ENCODE measurements at places on chromosomes 12 and 14.

DNA sequence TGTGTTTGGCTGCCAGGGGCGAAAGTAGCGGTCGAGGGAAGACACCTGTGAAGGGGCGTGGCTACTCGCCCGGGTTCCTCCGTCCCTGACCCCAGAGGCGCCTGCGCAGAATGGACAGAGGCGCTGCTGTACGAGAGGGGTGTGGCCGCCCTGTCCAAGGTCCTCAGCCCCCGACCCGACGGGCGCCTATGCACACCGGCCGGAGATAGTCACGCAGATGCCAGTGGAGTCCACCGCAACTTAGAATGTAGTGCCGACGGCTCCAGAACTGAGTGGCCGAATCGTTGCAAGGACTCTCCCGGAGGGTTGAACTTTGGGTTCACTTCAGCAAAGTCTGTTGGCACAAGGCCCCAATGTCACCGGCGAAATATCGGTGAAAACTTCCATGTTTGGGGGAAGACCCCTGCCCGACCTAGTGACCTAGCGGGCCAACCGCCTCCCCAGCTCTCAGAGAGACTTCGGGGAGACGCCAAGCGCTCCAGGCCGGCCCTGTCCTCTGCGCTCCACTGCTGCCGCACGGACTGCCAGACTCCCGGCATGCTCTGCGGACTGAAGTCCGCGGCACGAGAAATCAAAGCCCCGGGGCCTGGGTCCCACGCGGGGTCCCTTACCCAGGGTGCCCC lies 541 bp upstream of the RNU6-7 start:
- DNase-seq: peak; percentile 66

- no peak for DNase-seq
Observed at GRCh38 chr14:105069522-105069870, 4.3 kb upstream of the GPR132 start.

DNA sequence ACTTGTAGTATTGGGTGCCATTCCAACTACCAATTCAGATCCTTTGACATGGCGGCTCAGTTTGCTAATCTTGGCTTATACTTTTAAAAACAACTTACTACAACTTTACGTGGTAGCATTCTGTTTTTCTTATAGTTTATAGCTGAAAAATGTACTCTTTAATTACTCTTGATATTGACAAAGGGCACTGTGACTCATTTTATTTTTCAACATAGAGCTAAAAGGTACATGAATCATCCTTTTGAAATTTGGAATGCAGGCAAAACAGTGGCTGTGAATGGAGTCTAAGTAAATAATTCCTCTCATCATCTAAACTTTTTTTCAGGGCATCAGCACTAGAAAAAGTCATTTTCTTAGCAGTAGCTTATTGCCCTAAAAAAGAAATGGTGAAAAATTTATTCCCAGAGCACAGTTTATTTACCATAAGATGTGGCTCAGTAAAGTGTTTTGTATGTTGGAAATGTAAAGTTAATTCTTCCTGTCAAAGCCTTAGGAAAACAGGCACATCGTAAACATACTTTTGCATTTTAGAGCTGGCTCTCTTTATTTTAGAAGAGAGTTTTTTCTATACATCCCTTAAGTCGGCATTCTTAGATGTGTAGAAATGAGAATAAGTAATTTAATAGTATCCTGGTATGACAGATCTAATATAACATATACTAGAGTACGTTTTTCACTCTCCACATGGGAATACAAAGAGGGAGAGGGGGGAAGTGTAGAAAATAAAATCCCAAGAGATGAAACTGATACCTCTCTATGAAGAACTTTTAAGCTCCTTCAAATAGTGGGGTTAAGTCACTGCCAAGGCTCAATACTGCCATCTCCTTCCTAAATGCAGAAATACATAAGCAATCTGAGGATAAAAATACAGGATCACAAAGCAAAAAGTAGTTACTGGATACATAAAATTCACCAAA lies 55.2 kb downstream of the SLC25A21 start:
- DNase-seq: peak; percentile 62

GRCh38 chr14:103118663-103119404 lies 4.4 kb upstream of the TNFAIP2 start:
- no peak for DNase-seq

- no peak for DNase-seq
Observed at GRCh38 chr12:115964626-115965025, 312.9 kb downstream of the MED13L start.

GRCh38 chr12:122422730-122423257 lies 325 bp upstream of the CLIP1 start:
- peak; percentile 74 for DNase-seq

GRCh38 chr14:99937475-99938244 lies 127.6 kb upstream of the EVL start:
- DNase-seq: no peak

DNA sequence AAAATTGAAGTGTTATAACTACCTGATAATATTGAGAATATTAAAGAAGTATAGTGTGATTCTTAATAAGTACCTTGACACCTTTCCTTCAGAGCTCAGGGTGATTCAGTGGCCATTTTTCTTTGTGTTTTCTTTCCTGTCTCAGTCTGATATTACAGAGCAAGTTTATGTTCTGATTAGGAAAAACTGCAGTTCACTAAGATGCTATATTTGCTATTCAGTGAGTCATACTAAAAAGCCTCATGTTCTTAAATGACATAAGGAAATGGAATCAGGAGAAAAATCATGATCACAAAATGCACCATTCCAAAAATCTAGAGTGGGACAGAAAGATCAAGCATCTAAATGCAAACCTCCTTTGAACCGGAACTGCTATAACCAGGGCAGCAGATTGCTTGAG lies 390.6 kb upstream of the ATP2B1 start:
- peak; percentile 12 for DNase-seq

GRCh38 chr12:107242189-107242588 lies 148.8 kb upstream of the CRY1 start:
- DNase-seq: no peak

DNA sequence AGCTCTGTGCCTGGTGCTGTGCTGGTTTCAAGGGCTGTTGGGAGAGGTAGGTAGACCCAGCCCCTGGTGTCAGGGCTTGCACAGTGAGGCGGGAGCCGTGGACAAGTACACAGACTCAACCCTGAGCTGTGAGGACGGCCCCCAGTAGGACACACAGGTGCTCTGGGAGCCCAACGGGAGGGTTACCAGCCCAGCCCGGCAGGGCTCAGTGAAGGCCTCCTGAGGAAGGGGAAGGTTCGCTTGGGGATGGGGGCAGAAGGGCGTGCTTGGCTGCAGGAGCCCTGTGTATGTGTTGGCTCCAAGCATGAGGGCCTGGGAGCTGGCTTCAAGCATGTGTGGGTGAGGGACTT lies 58.9 kb downstream of the SLC25A47 start:
- DNase-seq: no peak

- DNase-seq: peak; percentile 28
Observed at GRCh38 chr14:34300882-34301734, 160.9 kb downstream of the SPTSSA start.
